NCI-H187 treated with DMSO at 0.1 percent for 48 hours (cell line): ENCODE measurements at places on chromosomes 12 and 14.
A peak's percentile ranks its signal among the peaks of the same experiment; 100 is the strongest.

- no peak for DNase-seq
Measured at GRCh38 chr12:104769144-104769561, 188.9 kb downstream of the SLC41A2 start.

DNA sequence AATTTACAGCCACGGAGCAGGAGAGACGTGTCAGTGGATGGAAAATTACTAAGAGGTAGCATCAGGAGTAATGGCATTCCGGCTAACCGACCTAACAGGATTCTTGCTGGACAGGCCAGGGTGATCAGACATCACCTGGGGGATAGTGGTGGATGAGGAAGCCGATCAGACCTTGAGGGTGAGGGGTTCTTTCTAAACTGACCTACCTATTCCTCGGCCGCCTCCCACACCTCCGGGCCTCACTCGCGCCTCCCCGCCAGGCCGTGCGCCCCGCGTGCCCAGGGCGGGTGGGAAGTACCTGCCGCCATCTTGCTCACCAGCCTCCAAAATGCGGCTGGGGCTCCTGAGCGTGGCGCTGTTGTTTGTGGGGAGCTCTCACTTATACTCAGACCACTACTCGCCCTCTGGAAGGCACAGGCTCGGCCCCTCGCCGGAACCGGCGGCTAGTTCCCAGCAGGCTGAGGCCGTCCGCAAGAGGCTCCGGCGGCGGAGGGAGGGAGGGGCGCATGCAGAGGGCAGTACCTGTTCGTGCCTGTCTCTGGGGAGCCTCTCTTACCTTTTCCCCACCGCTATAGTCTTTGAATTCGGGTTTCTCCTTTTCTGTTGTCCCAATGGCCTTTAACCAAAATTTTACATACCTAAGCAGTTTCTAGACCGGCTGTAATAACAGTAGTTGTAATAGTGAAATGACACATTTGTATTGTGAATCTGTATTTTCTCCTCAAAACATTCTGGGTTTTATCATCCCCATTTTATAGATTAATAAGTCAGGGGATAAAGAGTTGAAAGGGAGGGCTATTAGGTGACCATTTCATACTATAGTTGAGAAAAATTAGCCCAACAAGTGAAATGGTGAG, at the start of gene TMPRSS12:
Gene TMPRSS12, plus strand, starts transcription at position 290 of the 857 bp plus-strand sequence. Its CDS starts 39 bp downstream, at position 329.
- no peak for DNase-seq

DNA sequence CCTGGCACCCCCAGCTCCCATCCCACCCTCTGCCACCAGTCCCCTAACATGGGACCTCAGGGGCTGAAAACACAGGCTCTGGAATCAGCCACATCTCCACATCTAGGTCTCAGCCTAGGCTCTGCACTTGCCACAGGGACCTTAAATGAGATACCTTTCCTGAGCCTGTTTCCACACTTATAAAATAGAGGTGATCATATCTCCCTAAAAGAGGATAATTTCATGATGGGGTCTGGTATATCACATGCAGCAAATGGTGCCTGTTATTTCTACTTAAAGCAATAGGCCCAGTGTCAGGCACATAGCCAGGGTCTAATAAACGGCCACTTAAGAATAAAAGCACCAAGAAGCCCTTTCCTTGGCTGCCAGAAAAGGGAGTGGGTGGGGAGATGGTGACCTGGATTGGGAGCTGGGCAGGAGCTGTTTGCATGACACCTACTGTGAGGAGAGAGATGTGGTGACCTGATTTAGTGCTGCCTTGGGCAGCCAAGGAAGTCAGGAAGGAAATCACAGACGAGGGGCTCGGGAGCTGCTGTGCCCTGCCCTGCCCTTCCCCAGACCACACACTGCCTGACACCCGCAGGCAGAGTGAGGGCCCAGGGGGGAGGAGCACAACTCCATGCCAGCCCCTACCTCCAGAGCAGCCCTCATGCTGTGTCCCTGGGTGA, 71.2 kb downstream of the IRF2BPL start:
- no peak for DNase-seq

- DNase-seq = no peak
Measured at GRCh38 chr12:75751769-75752471, 240.5 kb upstream of the KRR1 start.

- no peak for DNase-seq
Measured at GRCh38 chr12:121814429-121815119, 10.8 kb downstream of the SETD1B start.

DNA sequence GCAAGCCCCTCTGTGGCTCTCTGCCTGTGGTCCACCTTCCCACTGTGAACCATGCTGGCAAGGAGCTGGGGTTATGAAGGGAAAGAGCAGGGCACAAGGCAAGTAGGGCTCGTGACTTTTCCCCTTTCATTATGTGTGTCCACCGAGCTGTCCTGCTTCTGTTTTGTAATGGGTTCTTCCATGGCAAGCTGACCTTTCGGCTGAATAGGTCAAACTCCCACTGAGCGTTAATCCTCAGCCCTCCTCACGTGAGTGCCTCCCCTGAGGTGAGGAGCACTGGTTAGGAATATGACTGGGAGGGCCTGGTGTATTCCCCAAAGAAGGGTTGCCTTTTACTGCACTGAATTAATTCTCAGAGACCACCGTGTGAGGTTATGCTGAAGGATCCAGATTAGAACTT, 424.3 kb downstream of the NPAS3 start:
- DNase-seq = no peak

- DNase-seq = no peak
Measured at GRCh38 chr14:101518611-101519473, 42.5 kb upstream of the DIO3 start.

DNA sequence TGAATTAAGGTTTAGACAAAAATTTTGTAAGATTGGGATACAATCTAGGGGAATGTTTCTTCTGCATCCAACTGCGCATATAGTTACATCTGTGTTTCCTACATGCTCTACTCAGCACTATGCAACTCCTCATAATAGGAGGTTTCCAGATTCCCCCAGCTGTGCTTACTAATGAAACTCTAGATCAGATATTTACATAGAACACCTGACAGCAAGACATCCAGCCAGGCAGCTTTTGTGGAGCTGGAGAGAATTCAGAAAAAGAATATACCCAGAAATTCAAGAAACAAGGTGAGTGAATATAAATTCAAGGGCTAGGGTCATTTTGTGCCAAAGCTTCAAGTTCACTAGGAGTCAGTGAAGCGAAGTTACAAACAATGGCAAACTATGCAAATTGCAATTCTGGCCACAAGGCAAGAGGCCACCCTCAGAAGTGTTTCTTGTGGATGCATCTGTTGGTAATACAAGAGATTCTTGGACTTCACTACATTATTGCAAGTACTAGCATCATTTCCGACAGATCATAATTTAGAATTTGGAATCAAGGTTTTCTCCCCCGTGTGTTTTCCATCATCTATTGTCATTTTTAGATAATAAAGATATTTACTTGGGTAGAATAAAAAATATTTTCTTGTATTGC, 341.2 kb upstream of the NAV3 start:
- DNase-seq = no peak

DNA sequence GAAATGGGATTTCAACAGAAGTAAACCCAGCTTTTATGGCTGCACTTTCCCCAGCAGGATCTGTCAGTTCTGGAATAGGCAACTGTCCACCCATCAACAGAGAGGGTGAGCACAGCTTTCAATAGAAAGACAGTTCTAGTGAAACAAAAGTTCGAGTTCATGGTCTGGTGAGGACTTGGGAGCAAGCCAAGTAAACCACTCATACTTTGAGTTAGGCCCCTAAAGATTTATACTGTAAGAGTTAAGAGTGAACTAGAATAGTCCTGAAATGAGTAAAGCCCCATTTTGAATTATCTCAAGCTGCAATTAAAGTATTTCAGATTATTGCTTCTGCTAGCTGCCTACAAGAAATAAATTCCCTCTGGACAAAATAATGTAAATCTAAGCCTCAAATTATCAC, 82.6 kb downstream of the METTL25 start:
- DNase-seq = no peak

- no peak for DNase-seq
Measured at GRCh38 chr12:89497467-89497866, 27.1 kb downstream of the GALNT4 start.

DNA sequence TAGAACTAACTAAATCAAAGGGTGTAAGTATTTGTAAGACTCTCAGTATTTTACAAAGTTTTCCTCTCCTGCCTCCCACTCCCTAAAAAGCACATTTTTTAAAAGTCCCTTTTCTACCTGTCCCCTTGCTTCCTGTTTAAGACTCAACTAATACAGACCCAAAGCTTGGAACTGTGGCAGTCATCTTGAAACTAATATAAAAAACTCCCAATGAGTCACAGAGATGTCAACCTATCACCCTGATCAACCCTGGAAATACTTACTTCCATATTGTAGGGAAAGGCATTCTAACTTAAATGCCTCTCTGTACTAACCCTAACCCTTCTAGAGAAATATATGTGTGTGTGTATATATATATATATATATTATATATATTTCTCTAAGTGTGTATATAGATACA, 184.8 kb downstream of the SPTSSA start:
- DNase-seq = no peak

DNA sequence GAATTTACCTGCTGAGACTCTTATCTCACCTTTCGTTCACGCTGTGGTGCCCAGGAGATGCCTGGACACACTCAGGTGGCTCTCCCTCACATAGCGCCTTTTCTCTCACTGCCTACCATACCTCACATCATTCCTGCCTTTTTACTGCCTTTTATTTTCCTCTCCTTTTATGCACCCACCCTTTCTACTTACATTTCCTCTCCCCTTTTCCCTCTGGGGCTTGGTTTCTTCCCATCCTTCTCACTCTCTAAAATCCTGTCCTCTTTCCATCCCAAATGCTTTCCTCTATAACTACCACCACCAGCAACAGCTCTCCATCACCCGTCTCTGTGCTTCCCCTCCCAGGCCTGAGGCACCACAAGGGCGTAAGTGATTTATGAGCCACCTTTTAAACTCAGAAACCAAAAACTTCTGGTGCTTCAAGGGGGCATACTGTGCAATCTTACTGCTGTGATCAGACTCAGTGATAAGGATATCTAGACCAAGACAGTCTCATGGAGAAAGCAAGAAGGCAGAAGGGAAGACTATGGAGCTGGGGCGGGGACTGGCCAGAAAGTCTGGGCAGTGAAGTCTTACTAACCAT, 32.7 kb upstream of the SMUG1 start:
- no peak for DNase-seq

DNA sequence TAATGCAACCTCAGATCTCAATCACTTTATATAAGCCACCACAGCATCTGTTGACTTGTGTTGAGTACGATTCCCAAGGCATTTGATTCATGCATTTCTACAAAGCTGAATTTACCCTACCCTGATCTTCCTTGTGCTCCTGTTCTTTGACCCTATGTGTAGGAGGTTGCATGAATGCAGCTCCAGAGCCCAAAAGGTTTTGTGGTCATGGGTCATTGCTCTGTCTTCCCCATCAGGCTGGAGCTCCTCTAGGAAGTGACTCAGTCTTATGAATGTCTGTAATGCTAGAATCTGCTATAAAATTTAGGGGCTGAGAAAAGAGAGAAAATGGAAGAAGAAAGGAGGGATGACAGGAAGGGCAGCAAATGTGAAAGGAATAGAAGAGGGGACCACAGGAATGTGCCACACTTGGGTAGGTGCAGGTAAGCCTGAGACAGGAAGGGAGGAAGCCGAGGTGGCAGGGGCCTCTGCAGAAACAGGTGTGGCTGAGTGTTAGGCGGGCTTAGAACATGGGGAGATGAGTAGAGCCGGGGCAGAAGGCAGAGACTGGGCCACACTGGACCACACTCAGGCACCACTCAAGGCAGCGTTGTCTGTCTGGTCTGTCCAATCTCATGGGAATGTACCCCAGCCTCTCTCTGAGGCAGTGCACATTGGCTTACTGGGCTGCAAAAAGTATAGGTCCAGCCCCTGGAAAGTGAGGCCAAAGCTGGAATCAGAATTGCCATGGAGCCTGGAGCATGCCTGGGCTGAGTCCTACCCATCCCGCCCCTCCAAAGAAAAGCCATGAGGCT, 334.1 kb downstream of the BCL11B start:
- no peak for DNase-seq

DNA sequence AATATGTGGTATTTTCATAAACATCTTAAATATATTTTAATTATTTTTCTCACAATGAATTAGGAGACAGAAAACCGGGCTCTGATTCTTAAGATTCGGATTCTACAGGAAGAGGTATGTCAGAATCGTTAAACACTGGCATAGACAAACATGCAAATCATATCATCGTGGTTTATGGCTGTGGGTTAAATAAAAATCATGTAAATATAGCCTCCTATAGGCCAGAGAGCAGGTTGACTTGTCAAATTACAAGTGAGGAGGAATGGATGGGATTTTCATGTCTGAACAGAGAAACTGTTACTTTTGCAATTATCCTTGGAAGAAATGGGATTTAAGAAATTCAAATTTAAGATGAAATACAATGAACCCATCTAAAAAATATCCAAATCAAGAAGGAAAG, 74.9 kb upstream of the BCAT1 start:
- DNase-seq = no peak

GRCh38 chr14:74647678-74648461, 35.8 kb upstream of the LTBP2 start:
- peak; percentile 84 for DNase-seq

GRCh38 chr14:88834883-88835431, 10.5 kb downstream of the TTC8 start:
- no peak for DNase-seq

DNA sequence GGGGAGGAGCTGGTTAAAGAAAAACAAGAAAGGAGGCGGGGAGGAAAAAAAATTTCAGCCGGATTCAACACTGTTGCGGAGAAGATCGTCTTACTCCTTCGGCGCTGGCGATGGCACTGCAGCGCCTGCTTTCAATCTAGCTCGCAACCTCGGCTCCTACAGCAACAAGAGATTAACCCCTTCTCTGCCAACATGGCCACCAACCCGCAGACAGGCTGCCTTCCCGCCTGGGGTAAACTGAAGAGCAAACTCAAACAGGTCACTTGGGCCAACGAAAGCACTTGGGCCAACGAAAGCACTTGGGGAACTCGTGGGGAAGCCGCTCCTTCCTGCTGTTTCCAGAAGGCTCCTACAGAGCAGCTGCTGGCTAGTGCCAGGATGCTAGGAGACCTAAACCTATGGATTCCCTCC, 73.7 kb downstream of the CIT start:
- DNase-seq = no peak
